ENCODE measurements at places on chromosomes 1 and 21.
A peak's percentile ranks its signal among the peaks of the same experiment; 100 is the strongest.

- H3K4me1 ChIP-seq: peaks cover 9% of the 10 kb centered on the region
- no peaks in the 10 kb centered on the region for H3K36me3 ChIP-seq
- H3K27me3 ChIP-seq: no peaks in the 10 kb centered on the region
Observed at GRCh38 chr1:44242746-44243145, 29.5 kb downstream of the DMAP1 start.

- peaks cover 8% of the 10 kb centered on the region for H3K4me1 ChIP-seq
- peak; percentile 87 for DNase-seq
- peak overlapping the region; percentile 3 for H3K4me3 ChIP-seq
Observed at GRCh38 chr1:24151175-24151533, 8.2 kb upstream of the IL22RA1 start.

GRCh38 chr1:227234998-227235405, 83.3 kb downstream of the CDC42BPA start:
- H3K4me3 ChIP-seq: no peak overlapping the region
- H3K4me1 ChIP-seq: no peaks in the 10 kb centered on the region
- H3K27me3 ChIP-seq: no peaks in the 10 kb centered on the region
- no peak for DNase-seq

DNA sequence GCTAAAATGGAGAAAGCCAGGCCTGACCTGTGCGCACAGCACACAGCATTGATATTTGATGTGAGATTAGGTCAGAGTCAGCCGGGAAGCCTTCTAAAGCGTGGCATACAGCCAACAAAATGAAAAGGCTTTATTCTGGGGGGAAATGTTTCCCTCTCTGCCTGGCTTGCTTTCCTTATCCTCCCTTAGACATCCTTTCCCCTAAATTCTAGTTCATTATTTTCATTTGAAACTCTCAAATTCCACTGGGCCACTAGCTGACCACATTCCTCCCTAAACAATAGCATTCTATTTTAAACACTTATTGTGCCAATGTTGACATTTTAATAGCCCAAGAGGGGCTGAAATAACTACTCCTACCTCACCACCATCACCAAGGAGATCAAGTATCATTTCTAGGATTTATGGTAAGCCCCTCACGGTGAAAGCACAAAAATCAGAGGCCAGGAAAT, 49.4 kb downstream of the LEPR start:
- no peaks in the 10 kb centered on the region for H3K27me3 ChIP-seq
- no peak overlapping the region for H3K27ac ChIP-seq
- no peak overlapping the region for H3K4me3 ChIP-seq
- H3K36me3 ChIP-seq: no peaks in the 10 kb centered on the region
- H3K4me1 ChIP-seq: peaks cover 2% of the 10 kb centered on the region
- DNase-seq: no peak

GRCh38 chr1:246138781-246139180, 368.3 kb downstream of the SMYD3 start:
- H3K36me3 ChIP-seq: no peaks in the 10 kb centered on the region
- H3K4me1 ChIP-seq: no peaks in the 10 kb centered on the region
- no peak overlapping the region for H3K27ac ChIP-seq
- no peak overlapping the region for H3K4me3 ChIP-seq

GRCh38 chr1:41045740-41046139, 24.2 kb upstream of the SLFNL1 start:
- H3K4me1 ChIP-seq: no peaks in the 10 kb centered on the region
- no peak overlapping the region for H3K4me3 ChIP-seq
- H3K27me3 ChIP-seq: no peaks in the 10 kb centered on the region
- no peak overlapping the region for H3K27ac ChIP-seq
- peaks cover 4% of the 10 kb centered on the region for H3K36me3 ChIP-seq

- no peaks in the 10 kb centered on the region for H3K36me3 ChIP-seq
- H3K27ac ChIP-seq: no peak overlapping the region
- peaks cover 1% of the 10 kb centered on the region for H3K4me1 ChIP-seq
- no peak for DNase-seq
- H3K4me3 ChIP-seq: no peak overlapping the region
- H3K27me3 ChIP-seq: no peaks in the 10 kb centered on the region
Observed at GRCh38 chr21:15968776-15969310, 239.1 kb downstream of the USP25 start.

DNA sequence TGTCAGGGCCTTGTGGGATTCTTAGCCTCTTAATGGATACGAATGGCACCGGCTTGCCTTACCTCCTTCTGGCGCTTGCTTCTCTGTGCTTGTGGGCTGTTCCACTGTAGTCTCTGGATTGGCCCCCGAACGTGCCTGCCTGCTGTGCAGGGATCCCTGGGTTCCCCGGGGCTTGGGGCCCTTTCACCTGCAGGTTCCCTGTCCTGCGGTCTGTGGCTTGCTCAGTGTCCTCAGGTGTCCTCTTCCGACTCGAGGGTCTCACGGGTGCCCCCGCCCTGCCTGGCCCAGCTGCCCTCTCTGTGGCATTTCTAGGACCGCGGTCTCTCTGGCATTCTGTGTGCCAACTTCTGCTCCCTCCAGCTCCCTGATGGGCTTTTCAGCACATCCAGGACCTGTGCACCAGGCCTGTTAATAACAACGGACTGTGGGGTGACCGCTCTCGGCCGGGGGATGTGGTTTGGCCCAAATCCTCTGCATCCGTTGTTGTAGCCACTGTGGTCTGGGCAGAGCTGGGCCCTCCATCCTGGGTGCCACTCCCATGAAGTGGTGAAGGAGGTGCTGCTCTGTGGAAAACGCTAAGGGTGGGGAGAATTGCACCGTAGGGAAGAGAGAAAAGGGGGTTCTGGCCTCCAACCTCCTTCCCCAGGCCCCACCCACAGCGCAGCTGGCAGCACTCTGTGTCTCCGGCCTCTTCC, 12.4 kb downstream of the COL18A1 start:
- H3K4me1 ChIP-seq: peaks cover 10% of the 10 kb centered on the region
- no peak overlapping the region for H3K4me3 ChIP-seq
- H3K27me3 ChIP-seq: no peaks in the 10 kb centered on the region

DNA sequence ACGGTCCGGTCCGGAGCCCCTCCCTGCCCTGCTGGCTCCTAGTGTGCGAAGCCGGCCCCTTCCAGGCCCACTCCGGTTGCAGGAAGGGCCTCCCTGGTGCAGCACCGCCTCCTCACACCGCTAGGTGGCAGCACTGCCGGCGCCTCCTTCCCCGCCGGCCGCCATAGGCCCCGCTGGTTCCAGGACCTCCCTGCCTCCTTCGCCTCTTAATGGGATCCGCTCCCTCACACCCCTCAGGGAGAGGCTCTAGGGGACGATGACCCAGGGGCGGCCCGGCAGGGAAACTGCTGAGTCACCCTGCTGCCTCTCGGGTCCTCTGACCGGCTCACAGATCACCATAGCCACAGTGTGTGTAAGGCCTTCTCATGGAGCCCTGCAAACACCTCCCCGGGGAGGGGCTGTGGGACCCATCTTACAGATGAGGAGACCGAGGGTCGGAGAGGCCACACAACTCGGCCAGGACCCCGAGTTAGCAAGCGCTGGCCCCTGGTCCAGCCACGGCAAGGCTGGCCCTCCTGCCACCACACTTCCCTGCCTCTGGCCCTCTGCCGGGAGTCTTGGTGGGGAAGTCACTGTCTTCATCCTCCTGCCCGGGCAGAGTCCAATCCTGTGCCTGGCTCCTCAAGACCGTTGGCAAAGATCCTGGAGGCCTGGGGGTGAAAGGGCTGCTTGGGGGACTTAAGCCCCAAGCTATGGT, 1.6 kb upstream of the AJAP1 start:
- no peak overlapping the region for H3K27ac ChIP-seq
- no peak for DNase-seq
- H3K36me3 ChIP-seq: no peaks in the 10 kb centered on the region
- peaks cover 14% of the 10 kb centered on the region for H3K27me3 ChIP-seq
- H3K4me1 ChIP-seq: no peaks in the 10 kb centered on the region

- no peaks in the 10 kb centered on the region for H3K36me3 ChIP-seq
- H3K27me3 ChIP-seq: no peaks in the 10 kb centered on the region
- DNase-seq: no peak
- H3K27ac ChIP-seq: no peak overlapping the region
Observed at GRCh38 chr1:116493484-116494352, 77.1 kb downstream of the CD58 start.

DNA sequence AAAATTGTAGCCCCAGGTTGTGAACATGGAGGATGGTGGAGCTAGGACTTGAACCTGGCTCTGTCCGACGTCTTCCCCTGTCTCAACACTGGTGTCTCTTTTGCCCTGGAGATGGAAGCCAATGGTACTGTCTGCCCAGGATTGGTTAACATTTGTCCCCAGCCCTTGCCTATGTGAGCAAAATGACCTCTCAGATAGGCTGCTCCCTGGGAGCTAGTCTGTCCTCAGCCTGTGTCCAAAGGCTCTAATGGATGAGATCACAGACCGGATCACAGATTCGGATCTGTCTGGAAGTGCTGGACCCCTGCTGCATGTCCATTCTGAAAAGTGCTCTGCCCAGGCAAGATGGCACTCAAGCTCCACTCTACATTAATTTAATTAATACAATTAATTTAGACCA, 394.4 kb upstream of the VAMP3 start:
- H3K27me3 ChIP-seq: no peaks in the 10 kb centered on the region
- H3K4me1 ChIP-seq: peaks cover 6% of the 10 kb centered on the region
- no peak overlapping the region for H3K27ac ChIP-seq
- DNase-seq: no peak

DNA sequence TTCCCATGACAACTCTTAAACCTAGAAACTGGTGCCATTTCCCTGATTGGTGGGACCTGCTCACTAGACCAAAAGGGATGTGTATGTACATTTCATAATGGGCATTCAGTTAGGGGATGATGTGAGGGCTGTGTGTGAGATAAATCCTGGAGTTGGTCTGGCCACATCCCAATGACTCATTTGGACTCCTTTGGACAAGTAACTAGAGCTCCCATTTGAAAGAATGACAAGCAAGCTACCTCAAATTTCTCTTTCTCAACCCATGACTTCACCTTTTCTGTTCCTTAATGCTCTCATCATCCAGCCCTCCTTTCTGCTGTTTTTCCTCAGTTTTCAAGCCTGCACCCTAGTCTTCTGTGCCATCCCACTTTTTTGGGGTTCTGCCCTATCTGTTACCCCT, 27.9 kb downstream of the EBNA1BP2 start:
- DNase-seq: no peak
- no peak overlapping the region for H3K27ac ChIP-seq
- H3K4me1 ChIP-seq: peaks cover 5% of the 10 kb centered on the region
- no peaks in the 10 kb centered on the region for H3K36me3 ChIP-seq

Measured in iPS DF 6.9 (cell line).